Central memory CD4-positive, alpha-beta T cell (primary cell): ENCODE measurements at places on chromosomes 4 and X.

DNA sequence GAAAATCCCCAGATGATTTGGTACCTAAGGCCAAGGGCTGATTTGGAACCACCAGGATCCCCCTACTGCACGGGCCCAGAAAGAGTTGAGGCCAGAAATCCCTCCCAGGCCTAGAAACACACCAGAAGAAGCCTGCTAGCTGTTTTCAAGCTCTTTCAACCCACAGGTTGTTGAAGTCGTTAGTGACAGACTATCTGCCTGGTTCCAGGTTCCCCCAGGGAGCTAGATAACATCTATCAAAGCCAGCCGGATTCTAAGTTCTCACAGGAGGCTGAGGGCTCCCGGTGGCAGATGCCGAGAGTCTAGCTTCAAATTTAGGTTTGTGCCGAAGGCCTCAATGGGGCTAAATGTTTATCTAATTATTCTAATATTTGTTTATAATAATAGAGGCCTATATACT lies 132.0 kb upstream of the ATP6AP2 start:
- DNase-seq, result no peak

- no peak for DNase-seq
These were observed 49.9 kb upstream of the LRPAP1 start for GRCh38 chr4:3582091-3582475.

DNA sequence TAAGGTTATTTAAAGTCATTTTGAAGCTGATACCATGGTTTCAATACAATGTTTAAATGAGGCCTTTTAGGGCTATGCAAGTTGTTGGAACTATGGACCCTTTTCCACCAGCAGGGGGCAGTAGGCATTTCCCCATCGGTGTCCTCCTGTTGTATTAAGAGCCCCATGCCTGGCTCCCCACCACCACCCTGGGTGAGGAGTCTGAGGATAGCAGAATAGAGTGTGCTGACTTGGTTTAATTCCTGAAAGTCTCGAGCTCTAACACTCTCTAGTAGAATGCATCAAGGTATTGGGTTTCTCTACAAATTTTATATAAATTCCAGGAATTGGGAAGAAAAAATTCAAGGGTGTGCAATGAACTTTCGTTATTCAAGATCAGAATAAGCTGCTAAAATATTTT lies 234.8 kb upstream of the JADE1 start:
- DNase-seq, result peak; percentile 41

DNA sequence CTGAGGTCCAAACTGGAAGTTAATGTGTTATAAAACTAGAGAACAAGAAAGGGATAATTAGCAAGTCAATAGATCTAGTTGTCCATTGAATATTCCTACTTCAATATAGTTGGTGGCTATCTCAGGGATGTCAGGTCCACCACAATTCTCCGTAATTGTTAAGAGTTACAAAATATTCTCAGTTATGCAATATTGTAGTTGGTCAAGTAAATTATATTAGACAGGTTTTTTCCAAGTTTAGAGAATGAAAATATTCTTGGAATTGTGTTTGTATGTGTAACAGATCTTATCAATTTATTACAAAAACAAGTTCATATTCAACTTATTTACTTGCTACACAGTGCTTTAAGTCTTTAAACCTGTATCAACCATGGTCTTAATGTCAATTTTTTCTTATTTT lies 547.4 kb downstream of the SPRY1 start:
- DNase-seq, result no peak

- no peak for DNase-seq
These were observed 19.2 kb downstream of the TRIM2 start for GRCh38 chr4:153223427-153223801.

GRCh38 chr4:122531038-122531437 lies 74.5 kb upstream of the IL2 start:
- DNase-seq, result no peak

- no peak for DNase-seq
These were observed 25.4 kb upstream of the TBC1D1 start for GRCh38 chr4:37865450-37865849.

DNA sequence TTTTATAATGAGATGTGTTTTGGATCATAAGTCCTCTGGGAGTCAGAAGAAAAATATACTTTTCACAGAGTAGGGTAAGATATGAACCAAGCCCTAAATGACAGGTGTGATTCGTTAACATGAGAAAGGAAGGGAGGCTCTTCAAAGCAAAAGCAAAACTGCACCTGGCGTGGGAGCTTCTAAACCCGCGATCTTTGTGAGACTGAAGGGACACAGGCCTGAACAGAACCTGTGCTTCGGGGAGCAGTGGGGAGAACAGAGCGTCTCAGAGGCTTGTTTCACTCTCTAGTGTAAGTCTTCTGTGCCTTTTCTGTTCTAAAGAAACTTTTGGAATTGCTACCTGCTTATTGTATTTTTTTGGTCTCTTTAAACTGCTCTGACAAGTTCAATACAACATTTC lies 30.2 kb upstream of the CYP4V2 start:
- no peak for DNase-seq
